ENCODE measurements at places on chromosomes 6 and 20.

- DNase-seq: no peak
These were observed 65.5 kb upstream of the SLC4A11 start for GRCh38 chr20:3304456-3304855.

DNA sequence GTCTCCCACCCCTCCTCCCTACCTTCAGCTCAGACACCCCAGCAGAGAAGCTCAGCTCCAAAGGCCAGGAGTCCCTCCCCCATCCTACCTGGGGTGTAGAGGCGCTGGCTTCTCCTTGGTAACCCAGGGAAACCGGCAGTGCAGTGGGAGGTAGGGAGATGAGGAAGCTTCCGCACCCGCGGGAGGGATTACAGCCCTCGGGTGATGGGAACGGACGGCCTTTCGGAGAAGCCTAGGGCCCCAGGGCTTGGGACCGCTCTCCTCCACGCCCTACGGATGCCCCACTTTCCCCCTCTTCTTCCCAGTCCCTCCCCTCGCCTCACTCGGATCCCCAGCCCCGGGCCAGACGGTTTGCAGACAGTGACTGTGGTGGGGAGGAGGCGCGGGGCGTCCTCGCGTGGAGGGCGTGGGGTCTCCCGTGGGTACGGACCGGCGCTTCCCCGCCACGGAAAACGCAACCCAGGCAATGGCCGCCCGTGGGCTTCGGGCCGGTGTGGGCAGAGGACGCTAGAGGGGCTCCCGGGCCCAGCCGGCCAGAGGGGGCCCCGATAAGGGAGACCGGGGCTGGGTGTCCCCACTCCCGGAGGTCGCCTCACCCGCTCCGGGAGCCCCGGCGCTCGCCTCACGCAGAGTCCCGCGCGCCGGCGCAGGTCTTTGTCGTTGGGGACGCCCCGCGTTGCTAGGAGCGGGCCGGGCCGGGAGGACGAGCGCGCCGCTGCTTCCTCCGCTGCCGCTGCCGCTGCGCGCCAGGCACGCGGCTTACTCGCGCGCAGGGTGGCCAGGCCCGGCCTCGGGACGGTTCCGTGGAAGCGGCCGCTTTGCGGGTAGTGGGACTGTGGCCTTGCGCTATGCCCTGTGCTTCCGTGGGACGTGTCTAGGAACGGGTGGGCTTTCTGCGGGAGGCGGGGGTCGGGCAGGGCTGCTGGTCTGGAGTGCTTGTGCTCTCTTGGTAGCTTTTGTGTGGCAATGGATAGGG, 15.8 kb downstream of the AARS2 start:
- DNase-seq: peak; percentile 48

GRCh38 chr6:62746968-62747367, 460.9 kb upstream of the KHDRBS2 start:
- DNase-seq: no peak

GRCh38 chr6:37889486-37889885, 70.0 kb downstream of the ZFAND3 start:
- DNase-seq: no peak

GRCh38 chr6:551405-551804, 105.5 kb downstream of the HUS1B start:
- peak; percentile 56 for DNase-seq

DNA sequence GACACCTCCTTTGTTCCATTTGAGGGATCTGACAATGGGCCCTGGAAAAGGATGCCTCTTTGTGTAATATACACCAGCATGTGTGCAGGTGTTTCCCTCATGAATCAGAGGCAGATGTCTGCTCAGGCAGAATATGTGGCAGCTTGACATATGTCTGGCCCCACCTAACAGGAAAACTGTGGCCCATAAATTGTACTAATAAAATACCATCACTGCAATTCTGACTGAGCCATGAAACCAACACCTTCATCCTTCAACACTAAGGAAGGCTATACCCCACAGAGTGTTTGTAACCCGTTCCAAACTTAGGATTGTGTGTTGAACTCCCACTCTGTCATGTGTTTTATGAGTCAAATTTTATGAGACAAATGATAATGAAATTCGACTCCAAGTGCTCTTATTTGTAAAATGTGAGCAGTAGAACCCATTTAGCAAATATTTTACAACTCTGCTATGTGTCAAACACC, 22.7 kb downstream of the LAMA4 start:
- no peak for DNase-seq

- no peak for DNase-seq
These were observed 153.9 kb upstream of the ENPP5 start for GRCh38 chr6:46324706-46325105.

- DNase-seq: no peak
These were observed 713.2 kb upstream of the NRSN1 start for GRCh38 chr6:23412770-23413169.

DNA sequence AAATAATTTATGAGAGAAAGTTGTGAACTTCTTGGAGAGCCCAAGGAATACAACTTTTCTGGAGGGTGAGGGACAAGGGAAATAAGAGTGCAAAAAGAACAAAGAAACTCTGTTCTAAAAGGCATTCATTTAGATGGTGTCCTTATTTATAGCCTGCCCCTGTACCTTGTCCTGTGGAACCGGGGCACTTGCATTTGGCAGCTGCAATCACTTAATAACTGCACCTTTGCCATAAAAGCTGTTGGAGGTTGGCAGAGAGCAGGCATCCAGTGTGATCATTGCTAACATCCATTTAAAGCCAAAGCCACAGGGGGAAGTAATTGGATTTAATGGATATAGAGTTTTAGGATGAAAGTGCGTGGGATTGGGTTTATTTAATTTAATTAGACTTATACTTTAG, 50.8 kb upstream of the SGK1 start:
- no peak for DNase-seq

DNA sequence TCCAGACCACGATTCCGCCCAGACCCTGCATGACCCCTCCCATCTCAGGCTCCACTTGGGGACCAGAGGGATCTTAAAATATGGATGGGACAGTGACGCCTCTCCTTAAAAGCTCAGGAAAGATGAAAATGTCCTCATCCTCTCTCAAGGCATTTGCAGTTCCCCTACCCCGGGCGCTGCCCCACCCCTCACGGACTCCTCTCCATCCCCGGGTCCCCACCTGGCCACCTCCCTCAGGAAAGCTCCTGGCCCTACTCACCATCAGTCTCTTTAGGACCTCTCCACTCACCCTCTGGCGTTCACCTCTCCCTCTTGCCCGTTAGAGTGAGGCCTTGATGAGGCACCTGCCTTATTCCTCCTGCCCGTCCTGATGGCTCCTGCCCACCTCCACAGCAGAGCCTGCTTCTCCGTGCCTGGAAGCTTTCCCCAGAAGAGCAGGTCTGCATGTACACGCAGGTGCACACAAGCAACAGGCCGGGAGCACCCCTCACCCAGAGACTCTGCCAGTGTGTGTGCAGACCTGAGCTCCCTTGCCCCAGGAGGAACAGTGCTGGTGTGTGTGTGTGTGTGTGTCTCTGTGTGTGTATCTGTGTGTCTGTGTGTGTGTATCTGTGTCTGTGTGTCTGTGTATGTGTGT, 105.6 kb upstream of the NXT1 start:
- no peak for DNase-seq

GRCh38 chr20:43508604-43509040, 1.1 kb downstream of the L3MBTL1 start:
- DNase-seq: no peak

DNA sequence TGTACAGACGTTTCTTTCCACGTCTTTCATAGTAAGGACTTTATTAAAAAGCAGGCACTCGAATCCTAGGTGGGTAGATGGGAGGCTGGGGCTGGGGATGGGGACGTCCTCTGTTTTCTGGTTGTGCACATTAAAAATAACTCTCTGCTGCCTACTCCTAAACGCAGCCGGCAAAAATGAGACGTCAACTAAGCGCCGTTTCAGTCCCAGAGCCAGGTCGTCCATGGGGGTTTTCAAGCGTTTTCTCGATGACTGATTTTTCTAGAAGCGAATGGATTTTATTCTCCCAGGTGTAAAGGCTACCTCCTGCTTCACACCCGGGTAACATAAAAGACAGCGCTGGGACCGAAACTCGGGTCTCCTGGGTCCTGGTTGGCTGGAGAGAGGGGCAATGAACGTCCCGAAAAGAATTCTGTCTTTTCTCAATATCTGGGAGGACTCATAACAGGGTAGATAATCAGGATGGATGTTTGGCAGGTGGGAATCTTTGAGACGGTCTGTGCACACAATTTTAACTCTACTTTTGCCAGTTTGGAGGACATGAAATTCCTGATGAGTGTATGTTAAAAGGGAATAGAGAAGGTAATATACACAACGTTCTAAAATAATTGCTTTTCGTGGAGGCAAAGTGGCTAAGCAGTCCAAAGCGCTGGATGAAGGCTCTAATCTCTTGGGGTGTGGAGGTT, 25.2 kb downstream of the GPX6 start:
- DNase-seq: peak; percentile 35

DNA sequence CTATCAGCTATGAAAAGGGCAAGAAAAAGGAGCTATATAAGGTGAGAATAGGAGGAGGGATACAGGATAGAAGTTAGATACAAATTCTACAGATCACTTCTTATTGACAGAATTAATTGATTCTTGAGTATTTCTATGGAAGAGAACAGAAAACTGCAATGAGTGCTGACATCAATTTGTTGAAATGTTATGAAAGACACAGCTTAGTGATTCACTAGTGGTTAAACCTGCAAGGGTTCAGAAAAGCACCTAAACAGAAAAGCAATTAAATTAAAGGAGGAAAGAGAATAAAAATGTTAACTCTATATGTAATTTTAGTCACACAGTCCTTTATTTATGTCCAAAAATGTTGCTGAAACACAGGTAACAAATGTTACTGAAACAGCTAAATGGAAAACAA, 254.4 kb upstream of the RUNX2 start:
- no peak for DNase-seq

- no peak for DNase-seq
These were observed 327.3 kb upstream of the NOX3 start for GRCh38 chr6:155782739-155783459.

- DNase-seq: no peak
These were observed 150.2 kb downstream of the CDH26 start for GRCh38 chr20:60108397-60108796.

- no peak for DNase-seq
These were observed 39.6 kb downstream of the ILRUN start for GRCh38 chr6:34657037-34657306.

DNA sequence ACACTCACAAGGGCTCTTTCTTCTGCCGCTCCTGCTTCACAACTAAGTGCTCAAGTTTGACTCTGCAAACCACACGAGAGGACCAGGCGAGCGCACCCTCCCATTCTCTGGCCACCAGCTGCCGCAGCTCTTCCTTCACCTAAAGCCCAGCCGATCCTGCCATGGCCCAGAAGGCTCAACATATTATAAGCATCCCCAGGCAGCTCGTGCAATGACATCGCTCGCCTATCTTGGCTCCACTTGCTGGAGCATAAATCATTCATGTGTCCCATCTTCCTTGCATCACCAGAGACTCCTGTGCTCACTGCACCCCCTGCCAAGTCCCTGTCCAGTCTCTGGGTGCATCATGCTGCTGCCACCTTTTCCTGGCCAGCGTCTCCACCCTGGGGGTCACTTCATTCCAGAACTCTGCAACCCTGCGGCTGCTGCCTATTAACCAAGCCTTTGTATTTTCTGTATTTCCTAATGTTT, 59.0 kb downstream of the PSMG4 start:
- DNase-seq: no peak

- DNase-seq: no peak
These were observed 104.4 kb upstream of the BTBD3 start for GRCh38 chr20:11813106-11813890.

DNA sequence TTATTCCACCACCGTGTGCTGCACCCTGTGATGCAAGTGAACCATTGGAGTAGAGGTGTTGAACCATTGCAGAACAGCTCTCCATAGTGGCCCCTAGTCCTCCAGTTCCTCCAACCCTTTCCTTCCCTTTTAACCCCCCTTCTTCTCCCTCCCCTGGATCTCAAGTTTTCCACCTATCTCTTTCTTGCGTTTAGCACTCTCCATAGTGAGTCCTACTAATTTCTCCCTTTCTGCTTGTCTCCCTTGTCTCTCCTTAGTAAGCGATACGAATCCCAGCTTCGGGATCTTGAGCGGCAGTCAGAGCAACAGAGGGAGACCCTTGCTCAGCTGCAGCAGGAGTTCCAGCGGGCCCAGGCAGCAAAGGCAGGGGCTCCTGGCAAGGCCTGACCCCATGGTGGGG, 1.1 kb downstream of the PFDN6 start:
- no peak for DNase-seq

GRCh38 chr6:132659082-132659481, at the start of gene TAAR1:
Gene TAAR1 (minus strand): TSS chr6:132659182. CDS start chr6:132646003, 13,179 bp downstream.
- DNase-seq: no peak

- DNase-seq: peak; percentile 10
These were observed 148.5 kb upstream of the PDE7B start for GRCh38 chr6:135703007-135703406.

- no peak for DNase-seq
These were observed 88.2 kb downstream of the TCP11 start for GRCh38 chr6:35052694-35053565.

GRCh38 chr20:11083841-11084240, 410.0 kb upstream of the JAG1 start:
- no peak for DNase-seq

DNA sequence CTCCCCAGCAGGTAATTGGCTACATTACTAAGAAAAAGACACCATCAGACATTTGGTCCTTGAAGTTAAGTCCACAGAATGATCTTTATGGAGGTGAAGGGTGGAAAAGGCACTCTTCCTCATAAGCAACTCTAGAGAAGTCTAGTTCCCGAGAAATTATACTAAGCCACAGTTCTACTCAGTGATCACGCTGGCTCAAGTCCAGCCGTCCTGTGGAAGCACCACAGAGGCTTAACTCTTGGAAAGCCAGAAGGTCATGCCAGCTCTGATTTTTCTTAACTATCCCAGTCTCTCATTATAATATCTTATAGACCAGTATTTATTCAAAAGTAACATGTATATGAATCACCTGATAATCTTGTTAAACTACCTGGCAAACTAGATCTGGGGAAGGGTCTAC, 258.5 kb downstream of the EYA4 start:
- no peak for DNase-seq

DNA sequence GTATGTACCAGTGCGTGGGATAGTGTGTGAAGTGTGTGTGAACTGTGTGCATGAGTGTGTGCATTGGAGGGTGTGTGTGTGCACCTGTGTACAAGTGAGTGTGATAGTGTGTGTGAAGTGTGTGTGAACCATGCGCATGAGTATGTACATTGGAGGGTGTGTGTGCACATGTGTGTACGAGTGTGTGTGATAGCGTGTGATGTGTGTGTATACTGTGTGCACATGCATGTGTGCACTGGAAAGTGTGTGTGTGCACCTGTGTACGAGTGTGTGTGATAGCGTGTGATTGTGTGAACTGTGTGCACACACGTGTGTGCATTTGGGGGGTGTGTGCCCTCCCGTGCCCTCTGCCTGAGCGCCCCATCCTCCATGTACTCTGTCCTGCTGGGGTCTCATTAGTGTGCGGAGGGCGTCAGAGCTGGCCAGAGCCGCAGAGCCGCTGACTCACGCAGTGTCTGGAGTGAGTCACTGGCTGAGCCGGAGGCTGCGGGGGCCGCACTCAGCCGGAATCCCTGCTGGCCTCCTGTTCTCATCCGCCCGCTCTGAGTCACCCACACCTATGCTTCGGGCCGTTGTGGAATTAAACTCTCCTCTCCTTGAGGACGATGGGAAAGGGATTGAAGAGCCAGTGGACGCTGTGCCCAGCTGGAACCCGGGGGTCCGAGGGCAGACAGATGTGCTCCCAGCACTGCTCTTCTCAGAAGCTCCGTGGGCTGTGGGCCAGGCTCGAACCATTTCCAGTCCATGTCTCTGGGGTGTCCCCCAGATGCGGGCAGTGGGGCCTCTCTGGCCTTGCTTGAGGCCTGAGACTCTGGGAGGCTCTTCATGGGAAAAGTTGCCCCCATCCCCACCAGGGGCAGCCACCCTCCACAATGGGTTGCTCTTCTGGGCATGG, 27.3 kb upstream of the STX16 start:
- DNase-seq: no peak

- DNase-seq: no peak
These were observed 1061.8 kb upstream of the CITED2 start for GRCh38 chr6:140436023-140436811.
